NCI-H2081 (cell line): ENCODE measurements at places on chromosomes 6 and 20.

DNA sequence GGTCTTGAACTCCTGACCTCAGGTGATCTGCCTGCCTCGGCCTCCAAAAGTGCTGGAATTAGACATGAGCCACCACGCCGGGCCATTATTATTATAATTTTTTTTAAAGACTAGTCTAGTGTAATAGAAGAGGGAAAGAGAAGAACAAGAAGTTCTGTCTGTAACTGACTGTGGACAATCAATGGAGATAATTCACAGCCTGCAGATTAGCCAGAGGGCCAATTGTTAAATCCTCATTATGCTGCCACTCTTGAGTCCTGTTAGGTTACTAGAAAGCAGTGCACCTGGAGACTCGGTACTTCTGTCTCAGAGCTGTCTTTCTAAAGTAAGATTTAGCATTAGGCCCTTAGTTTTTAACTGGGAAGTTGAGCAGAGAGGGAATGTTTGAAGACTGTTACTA, 37.5 kb downstream of the CARMIL1 start:
- no peak for DNase-seq

DNA sequence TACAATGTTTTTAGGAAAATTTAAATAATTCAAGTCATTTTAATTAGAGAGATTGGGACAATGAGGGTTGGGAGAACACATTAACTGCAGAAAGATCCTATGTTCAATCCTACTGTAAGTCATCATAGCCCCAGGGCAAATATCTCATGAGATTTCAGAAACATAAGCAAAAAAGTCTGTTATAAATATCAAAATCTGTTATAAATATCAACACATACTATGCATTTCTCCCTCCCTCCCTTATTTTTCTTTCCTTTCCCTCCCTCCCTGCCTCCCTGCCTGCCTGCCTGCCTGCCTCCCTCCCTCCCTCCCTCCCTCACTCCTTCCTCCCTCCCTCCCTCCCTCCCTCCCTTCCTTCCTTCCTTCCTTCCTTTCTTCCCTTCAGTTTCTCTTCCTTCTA, 267.3 kb upstream of the SASH1 start:
- no peak for DNase-seq

GRCh38 chr6:56764081-56764566, 121.4 kb upstream of the DST start:
- no peak for DNase-seq

DNA sequence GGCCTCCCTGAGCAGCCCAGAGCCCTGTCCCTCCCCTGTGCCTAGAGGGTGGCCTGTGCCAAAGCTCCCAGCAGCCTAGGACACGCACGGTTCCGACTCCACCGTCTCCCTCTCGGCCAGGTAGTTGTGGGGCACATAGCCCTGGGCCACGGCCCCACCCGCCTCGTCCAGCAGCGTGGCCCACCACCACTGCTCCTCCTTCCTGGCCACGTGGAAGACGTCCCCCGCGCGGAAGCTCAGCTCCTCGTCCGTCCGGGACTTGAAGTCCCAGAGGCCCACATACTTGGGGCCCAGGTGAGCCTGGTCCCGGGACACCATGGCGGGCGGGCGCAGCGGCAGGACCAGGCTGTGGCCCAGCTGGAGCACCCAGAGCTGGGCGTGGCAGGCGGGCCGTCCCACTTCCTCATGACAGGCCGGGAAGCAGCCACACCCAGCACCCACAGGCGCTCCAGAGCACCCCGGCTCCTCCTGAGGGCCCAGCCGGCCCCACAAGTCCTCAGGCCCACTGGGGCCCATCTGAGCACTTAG, at the start of gene PTK6:
TSS of gene PTK6 (minus strand) at position 380 of the 528 bp plus-strand sequence. CDS start at position 318, 62 bp downstream.
- DNase-seq, result no peak

- no peak for DNase-seq
Measured at GRCh38 chr6:165390475-165390874, 81.1 kb upstream of the C6orf118 start.

DNA sequence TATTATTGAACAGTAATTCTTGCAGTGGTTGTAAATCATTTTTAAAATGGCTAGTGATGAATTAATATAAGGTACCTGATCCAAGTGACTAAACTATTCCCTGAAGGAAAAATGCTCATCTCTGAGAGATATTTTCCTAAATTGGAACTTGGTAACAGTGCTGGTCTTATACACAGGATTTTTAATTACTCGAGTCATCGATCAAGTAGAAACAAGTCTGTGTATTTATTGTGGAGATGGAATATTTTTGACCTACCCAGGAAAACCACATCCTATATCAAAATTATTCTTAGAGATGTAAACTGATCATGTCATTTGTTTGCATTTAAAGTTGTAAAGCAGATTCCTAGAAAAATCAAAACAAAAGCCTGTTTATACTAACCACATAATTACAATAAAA, 166.9 kb downstream of the MOXD1 start:
- no peak for DNase-seq

DNA sequence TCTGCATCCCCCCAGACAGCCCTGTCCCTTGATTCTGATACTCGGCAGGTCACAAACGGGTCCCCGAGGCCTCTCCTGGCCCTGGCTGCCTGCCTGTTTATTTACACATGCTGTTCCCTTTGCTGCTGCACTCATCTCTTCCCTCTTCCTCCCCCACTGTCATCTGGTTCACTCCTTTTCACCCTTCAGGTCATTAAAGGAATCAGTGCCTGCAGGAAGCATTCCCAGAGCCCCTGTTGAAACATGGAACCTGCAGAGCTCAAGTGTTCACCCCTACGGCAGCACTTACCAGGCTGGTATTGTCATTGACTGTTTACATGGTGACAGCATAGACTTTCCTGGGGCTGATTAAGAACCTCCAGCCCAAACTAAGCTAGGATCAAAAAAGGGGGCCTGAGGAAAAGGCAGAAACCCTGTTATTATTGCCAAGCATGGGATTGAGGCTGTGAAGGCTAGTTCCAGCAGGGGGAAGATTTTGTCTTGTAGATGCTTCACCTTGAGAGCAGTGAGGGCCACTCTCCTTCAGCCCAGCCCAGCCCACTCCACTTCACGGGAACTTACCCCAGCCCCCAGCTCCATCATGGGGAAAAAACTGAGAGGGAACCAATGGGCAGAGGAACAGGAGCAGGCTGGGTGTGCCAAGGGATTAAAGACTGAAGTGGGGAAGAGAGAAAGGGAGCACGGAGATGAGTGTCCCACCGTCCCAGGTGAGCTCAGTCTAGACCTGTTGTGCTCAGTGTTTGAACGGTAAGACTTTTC, 73.2 kb downstream of the JPH2 start:
- DNase-seq, result no peak

- DNase-seq, result no peak
Measured at GRCh38 chr6:71888756-71889340, 2.5 kb downstream of the RIMS1 start.

- no peak for DNase-seq
Measured at GRCh38 chr6:17360564-17360963, 32.8 kb upstream of the CAP2 start.

- no peak for DNase-seq
Measured at GRCh38 chr20:44896583-44896982, 11.1 kb downstream of the YWHAB start.

GRCh38 chr20:53677447-53678314, 84.0 kb upstream of the ZNF217 start:
- no peak for DNase-seq

DNA sequence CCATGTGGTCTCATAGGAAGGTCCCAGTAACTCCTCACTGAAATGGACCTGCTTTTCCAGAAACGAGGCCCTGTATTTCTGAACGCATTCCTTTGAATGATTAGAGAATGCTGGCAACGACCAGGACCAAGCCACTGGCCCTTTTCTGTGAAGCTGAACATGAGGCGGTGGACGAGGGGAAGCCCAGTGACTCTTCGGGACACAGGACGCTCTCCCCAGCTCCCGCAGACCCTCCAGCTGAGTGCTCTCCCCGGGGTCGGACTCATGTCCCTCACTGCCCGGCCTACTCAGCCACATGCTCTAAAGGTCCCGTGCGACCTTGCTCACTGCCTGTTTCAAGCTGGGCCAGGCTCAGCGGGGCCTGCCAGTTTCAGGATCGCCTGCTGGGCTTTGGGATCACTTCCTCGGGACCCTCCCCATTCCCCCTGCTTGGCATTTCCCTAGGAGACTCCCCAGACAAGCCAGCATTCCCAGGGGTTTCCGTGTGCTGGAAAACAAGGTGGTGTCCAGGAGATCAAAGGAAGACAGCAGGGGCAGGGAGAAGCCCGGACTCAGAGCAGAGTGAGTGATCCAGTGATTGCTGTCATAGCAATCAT, 2.6 kb upstream of the CST9 start:
- no peak for DNase-seq

DNA sequence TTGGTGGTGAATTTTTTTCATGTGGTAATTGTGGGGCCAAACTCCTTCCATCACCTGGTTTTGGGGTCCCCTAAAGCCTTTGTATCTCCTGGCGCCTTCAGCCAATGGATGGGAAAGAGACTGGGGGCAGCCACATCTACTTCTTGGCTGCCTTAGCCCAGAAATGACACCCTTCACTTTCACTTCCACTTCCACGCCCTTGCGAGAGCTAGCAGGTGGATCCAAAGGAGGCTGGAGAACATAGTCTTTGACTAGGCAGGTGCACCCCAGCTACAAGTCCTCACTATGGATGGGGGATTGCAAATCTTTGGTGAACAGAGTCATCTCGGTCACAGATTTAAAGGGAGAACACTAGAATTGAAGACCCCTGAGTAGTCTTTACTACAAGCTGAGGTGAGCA, 70.8 kb downstream of the NDUFAF5 start:
- DNase-seq, result no peak

DNA sequence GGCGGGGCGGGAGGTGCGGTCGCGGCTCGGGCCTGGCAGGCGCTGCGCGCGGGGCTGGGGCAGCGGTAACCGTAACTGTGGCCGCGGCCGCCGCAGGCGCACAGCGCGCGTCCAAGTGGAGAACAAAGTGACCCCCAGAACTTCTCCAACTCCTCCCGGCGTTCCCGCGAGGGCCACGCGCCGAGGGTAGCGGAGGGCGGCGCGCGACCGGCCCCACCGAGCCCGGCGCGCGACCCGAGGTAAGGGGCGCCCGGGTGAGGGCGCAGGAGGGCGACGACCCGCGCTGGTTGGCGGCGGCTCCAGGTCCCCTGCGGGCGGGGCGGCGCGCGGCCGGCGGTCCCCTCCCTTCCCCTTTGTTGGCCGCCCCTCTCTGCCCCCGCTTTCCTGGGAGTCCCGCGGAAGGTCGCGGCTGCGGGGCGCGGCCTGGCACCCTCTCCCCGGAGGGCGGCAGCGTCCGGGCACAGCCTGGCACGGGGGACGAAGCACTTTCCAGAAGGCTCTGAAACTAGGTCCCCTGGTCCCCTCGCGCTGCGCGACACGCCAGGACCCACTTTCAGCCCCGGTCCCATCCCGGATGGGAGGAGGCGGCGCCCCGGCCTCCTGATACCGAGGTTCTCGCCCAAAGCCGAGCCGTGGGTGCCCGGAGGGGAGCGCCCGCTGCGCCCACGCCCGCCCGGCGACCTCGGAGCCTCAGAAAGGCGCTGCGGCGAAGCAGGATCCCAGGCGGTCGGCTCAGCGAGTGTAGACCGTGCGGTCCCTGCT, at the start of gene TIAM2:
TSS of gene TIAM2 (plus strand) at position 62 of the 762 bp plus-strand sequence. CDS start 133,909 bp downstream, outside the sequence.
- DNase-seq, result no peak

GRCh38 chr20:50136822-50137599, 16.5 kb downstream of the PEDS1 start:
- no peak for DNase-seq

DNA sequence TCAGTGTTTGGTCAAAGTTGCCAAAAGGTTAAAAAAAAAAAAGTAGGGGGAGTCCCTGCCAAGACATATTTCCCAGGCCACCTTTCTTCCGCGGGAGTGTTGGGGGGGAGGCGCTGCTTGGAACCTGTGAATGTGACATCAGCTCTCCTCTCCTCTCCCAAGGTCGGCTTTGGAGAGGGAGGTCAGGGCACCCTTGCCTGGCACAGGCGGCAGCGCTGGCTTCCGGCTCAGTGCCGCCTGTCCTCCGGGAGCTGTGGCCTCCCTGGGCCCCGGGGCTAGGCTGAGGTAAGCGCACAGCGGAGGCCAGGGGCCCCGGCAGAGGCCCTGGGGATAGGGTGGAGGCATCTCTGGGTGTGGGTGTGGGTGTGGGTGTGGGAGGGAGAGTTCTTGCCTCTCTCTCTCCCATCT, 1.9 kb upstream of the EDN1 start:
- DNase-seq, result no peak

DNA sequence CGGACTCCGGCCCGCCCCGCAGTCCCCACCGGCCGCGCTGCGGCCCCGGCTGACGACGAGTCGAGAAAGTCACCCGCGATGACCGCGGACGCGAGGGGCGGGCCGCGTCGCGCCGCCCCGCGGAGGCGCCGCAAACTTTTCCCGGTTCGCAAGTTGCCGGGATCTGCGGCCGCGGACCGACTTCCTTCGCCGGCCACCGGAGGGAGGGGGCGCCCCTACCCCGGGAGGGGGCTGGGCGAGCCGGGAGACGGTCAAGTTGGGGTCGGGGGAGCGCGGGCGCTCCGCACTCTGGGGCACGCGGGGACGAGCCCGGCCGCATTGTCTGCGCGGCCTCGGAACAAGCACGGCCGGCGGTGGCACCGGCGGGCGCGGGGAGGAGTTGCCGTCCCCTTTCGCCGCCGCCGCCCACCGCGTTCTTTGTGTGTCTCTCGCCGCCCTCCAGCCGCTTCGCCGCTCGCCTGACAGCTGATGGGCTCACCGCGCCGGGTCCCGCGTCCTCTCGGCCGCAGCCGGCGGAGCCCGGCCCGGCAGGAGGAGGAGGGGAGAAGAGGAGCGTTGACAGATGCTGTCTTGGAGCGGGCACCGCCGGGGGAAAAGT, 131.6 kb downstream of the OGFRL1 start:
- no peak for DNase-seq

- DNase-seq, result peak; percentile 71
Measured at GRCh38 chr6:156563714-156564113, 213.5 kb upstream of the ARID1B start.

DNA sequence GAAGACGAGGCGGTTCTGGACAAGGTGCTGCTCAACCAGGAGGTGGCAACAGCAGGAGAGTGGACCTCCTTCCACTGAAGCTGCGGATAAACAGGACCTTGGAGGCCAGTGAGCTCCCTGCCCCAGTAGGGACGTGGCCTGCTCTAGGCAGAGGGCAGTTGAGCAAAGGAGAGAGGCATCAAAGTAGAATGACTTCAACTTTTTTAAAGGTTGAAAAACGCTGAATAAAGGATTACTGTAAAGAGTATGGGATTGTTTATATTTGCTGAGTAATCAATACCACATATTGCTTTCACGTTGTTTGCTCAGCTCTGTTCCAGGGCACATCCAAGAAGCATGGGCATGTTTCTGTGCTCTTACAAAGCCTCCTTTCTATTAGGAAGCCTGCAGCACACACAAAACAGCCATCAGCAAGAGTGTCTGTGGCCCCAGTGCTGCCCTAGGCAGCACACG, 48.1 kb downstream of the ERMARD start:
- no peak for DNase-seq
